ENCODE measurements at places on chromosomes 16 and 17.
A peak's percentile ranks its signal among the peaks of the same experiment; 100 is the strongest.

DNA sequence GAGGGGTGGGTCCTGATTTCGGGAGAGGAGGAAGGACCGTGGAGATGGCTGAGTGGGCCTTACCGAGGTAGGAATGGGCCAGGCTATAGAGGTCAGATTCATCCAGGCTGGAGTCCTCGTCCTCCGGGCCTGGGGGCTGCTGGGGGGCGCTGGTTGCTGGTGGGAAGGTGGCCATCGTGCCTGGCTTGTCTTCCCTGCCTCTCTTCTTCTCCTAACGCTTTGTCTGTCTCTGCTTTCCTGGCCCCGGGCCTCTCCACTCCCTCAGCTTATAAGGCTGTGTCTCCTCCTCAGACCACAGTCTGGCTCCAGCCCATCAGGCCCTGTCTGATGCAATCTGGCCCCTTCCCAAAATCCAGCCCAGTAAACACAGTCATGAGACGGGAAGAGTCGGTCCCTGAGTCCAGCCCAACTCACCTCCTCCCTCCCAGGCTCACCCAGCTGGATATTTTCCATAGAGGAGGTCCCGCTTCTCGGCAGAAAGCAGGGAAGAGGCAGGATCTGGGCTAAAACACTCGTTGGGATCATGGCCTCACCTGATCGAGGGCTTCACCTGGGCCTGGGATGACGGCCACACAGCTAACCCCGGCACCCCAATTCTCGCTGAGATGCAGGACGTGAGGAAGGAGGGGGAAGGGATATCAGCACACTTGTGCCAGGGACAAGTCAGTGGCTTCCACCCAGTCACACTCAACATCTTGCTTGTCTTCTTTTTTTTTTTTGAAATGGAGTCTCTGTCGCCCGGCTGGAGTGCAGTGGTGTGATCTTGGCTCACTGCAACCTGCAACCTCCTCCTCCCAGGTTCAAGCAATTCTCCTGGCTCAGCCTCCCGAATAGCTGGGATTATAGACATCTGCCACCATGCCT is at the start of gene NUPR1:
Gene NUPR1 (minus strand): TSS at position 242 of the 864 bp plus-strand sequence. CDS start 67 bp downstream, at position 175.
- no peak for DNase-seq

DNA sequence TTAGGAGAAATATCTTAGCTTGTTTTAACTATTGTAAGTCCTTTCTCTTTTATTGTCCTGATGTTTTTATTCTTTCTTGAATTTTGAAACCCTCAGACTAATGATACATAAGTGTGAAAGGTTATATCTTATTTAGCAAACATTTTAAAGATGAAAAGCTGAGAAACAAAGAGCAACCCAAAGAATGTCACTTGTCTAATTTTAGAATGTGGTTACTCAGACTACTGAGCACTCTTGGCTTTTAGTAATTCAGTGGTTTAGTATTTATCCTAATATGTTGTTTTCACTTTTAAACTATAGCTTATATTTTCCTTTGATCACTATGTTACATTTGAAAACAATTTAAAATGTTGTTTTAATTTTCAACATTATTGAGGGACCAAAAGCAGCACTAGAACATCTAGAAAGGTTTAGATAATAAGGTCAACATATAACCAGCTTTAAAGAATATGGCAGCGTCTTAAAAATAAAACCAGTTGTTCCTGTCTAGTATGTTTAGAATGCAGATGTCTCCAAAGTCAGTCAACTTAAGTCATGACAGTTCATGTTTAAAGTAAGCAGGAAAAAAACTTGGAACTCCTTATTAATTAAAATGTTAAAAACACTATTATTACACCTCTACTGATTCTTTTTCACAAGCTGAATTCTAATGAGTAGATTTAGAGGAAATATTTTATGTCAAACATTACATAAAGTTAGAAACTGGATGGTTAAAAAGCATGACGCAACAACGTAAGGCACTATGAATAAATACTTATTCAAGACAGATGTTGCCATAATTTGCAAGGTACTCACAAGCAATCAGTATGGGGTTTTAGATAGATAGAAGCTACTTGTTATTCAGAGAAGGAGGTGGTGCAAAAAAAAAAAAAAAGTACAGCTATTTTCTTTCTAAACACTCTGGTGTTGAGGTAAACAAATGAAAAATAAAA is 2.4 kb downstream of the MBTD1 start:
- DNase-seq, result no peak

DNA sequence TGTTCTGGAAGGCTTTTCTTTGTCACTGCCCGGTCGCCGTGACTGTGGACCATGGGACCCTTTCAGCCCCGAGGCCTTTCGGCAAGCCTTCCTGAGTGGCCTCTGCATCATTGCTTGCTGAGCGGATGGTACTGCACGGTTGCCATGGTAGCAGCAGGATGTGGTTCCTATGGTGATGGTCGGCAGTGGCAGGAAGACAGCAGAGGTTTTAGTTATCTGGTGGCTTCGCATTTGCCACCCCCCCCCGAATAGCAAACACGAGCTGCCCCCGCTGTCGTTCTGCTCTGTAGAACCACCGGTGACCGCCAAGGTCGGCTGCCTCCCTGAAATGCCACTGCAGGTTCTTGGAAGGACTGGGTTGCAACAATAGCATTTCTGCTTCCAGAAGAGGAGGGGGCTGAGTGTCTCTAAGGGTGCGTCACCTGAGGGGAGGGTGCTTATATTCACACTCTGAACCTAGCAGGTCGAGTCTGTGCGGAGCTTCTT is 76.6 kb downstream of the CMIP start:
- peak; percentile 68 for DNase-seq

- no peak for DNase-seq
These were observed 308.1 kb upstream of the ZFHX3 start for GRCh38 chr16:73355981-73356380.

- no peak for DNase-seq
These were observed 83.0 kb downstream of the WWP2 start for GRCh38 chr16:69845181-69845580.

GRCh38 chr17:82967268-82968032 is 112.0 kb upstream of the METRNL start:
- no peak for DNase-seq

- no peak for DNase-seq
These were observed 2.8 kb downstream of the IRX3 start for GRCh38 chr16:54283725-54284318.

DNA sequence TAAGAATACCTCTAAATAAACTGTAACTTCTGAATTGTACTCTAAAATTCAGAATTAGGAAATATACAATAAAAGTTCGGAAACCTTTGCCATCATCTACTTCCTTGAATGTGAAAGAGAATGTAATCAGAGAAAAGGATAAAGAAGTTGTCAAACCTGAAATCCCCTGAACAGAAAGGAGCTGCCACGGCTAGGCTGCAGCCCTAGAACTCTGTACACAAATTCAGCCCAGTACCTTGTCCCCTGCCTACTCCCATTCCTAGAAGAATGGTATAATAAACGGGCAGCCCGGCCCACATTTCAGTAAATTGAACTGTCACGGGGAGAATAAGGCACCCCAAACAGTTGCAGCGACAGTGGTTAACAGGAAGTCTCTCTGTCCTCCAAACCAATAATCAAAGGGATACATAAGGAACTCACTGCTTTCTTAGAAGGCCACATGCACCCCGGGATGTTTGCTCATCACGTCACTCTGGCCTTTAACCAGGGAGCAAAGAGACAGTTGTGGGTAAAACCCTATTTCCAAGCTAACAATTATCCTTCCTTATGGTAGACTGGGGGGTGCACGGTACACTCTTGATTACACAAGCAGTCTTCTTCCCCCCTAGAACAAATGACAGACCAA is 24.3 kb upstream of the RFFL start:
- peak; percentile 42 for DNase-seq

DNA sequence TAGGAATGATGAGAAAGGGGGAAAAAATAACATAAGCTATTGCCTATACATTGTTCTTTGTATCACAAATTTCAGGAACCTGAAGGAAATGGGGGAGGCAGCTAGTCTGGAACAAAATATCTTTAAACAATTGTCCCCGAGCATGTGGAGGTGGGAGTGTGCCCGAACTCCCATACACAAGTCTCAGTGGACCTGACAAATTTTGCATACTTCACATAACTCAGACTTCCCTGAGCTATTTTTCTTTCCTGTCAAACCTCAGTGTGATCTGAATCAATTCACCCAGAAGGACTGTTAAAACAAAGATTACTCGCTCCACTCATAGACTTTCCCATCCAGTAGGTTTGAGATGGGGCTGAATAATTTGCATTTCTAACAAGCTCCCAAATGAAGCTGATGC is 1.6 kb upstream of the XPO6 start:
- no peak for DNase-seq

- peak; percentile 12 for DNase-seq
These were observed 546 bp upstream of the PSMD7 start for GRCh38 chr16:74296104-74296431.

GRCh38 chr16:66366433-66367299 is at the start of gene CDH5:
Gene CDH5 (plus strand): TSS chr16:66366691. CDS start chr16:66379338, 12,647 bp downstream.
- no peak for DNase-seq

DNA sequence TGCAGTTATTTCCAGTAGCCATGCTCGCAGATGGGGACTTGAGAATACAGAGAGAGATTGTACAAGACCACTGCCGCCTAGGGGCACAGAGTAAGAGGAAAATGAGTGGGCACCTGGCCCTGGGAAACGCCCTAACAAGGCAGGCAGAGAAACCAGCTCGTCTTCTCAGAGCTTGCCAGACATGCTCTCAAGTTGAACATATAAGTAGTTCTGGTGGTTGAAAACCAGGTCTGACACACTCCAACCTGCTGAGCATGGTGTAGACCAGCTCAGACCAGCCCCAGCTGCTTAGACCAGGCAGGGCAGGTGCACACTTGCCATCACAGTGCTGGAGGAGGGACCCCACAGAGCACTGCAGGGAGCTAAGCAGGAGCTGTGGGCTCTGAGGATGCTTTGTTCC is 250.5 kb downstream of the CPPED1 start:
- no peak for DNase-seq

DNA sequence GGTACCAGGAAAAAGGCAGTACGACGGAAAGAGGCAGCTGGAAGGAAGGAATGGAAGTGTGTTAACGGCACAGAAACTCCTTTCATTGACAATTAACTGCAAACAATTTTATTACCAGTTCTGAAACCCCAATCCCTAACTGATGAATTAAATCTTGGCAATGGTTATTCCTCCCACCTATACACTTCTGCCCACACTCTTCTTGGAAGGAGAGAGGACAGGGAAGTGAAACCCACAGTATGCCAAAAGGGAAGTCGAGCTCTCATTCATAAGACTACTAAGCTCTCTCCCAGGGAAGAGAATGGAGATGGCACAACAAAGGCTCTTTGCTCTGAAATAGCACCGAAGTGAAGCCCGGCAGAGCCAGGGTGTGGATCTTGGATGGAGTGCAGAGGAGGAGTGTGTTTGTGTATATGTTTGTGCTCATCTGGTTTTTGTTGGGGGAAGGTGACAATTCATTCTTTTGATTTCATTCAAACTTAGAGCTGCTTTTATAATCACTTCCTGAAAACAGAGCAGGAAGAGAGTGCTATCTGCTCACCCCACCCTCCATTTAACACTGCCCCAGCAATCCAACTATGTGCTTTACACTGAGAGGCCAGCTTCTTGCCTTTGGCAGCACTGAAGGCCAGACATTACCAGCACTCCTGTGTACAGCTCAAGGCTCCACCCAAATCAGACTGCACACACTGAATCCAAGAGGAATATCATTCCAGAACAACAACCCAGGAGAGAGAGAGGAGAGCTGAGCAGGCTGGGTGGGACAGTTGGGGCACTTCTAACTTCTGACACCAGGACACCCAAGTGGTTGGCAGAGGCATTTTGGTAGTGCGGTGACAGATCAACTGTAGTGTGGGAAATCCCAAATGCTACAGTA is 68.7 kb downstream of the HIC1 start:
- DNase-seq, result no peak

DNA sequence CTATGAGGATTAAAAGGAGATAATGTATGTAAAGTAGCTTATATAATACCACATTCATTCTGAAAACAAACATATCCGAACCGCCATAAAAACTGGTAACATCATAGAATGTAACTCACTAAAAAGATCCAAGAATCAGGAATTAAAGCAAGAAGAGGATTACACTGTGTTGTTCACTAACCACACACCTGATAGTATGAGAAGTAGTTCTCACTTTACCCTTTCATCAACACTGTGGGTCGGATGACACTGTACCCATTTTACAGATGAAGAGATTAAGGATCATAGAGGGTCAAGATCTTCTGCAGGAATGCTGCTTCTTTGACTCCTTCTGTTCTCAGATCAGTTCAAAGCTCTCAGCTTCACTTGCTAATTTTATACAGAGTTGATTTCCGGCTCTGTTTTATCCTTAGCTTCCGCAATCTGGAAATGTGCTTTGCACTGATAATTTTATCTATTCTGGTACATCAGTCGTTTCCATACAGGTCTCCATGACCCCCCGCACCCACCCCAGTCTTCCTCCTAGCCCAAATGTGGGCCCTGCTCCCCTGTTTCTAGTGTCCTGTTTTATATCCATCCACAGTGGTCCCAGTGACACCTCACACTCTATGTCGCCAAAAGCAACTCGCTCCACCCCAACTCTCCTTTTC is 288.6 kb upstream of the CCL2 start:
- no peak for DNase-seq

GRCh38 chr17:75390982-75391381 is 14.5 kb downstream of the GRB2 start:
- DNase-seq, result no peak

GRCh38 chr16:2980227-2981176 is at the start of gene PKMYT1:
Gene PKMYT1 (minus strand): TSS chr16:2980446. CDS start chr16:2979657, 789 bp downstream.
- peak; percentile 98 for DNase-seq

GRCh38 chr16:8283195-8283594 is 307.1 kb downstream of the TMEM114 start:
- no peak for DNase-seq

DNA sequence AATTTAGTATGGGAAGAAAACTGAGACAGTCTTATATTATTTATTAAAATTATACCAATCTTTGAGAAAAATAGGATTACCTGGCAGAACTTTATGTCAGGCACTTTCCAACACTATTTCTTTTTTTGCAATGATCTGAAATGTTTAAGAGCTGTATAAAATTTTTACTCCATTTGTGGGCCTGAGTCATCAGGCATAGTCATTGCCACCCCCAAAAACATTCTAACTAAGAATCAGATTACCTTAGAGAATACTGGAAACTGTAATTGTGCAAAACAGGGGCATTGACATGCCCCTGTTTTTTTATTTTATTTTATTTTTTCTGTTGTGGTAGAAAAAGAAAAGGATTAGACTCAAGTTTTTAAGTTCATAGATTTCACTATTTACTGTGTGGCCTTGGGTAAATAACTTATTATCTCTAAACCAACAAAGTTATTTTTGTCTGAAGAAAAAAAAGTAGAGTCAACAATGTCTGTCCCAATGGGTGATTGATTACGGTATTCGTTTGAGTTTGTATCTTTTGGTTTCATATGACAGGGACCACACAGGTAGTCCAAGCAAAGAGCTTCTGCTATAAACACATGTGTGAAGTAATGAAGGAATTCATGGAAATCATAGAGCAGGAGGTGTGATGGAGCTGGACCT is 24.6 kb downstream of the VAT1L start:
- DNase-seq, result no peak

GRCh38 chr17:72491102-72491501 is 370.3 kb downstream of the SOX9 start:
- DNase-seq, result no peak

DNA sequence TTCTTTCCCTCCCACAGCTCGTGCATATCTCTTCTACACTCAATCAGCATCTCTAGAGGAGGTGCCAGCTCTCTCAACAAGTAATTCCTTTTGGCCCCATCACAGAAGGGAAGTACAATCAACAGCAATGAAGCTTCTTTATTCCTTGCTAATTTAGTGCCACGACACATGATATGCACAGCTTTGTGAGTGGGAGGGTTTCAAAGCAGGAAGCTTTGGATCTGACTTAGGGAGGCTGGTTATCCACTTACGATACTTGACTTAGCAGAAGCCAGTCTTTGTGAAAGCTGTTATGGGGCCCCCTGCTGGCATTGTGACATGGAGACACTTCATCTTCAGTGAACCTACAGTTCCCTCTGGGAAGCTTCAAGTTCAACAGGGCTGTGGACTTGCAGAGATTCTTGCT is 81.0 kb downstream of the TMEM100 start:
- DNase-seq, result peak; percentile 34
